Hepatocyte (in vitro differentiated cells): ENCODE measurements at places on chromosomes 11 and 22. TPM values are rescaled to one million over a fixed set of nuclear protein-coding genes. Genes with fewer than 3 reads are reported as not detected.

DNA sequence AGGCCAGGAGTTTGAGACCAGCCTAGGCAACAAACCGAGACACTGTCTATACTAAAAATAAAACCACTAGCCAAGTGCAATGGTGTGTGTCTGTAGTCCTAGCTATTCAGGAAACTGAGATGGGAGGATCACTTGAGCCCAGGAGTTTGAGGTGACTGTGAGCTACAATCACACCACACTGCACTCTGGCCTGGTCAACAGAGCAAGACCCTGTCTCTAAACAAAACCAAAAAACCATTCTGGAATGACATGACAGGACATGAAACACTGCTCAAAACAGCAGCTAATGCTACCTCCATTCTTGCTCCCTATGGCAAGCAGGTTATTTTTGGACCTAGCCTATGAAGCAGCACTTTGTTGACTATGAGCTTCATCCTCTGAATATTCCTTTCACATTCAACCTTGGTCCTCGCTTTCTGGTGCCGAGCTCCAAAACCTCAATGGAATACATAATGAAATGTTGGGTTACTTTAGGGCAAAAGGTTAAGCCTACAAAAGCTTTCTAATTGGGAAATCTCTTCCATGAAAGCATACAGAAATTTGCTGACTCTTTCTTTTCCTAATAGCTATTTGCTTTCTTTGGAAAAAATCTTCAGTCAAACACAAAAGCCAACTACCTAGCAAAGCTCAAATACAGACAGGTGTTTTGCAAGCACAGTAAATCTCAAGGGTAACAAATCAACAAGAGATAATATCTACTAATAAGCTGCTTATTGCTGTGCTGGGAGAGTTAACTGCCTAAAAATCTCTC, 21.1 kb downstream of the SIK3 start:
- peaks cover 24% of the 10 kb centered on the region for H3K4me1 ChIP-seq
- no peaks in the 10 kb centered on the region for H3K36me3 ChIP-seq
- peak overlapping the region; percentile 14 for H3K27ac ChIP-seq

GRCh38 chr22:46162285-46162684, 12.0 kb downstream of the PPARA start:
- peaks cover 13% of the 10 kb centered on the region for H3K4me1 ChIP-seq
- DNase-seq, result no peak
- no peaks in the 10 kb centered on the region for H3K27me3 ChIP-seq
- no peaks in the 10 kb centered on the region for H3K36me3 ChIP-seq
- no peak overlapping the region for H3K4me3 ChIP-seq

GRCh38 chr11:114061681-114062049, 2.2 kb downstream of the ZBTB16 start:
- DNase-seq, result peak; percentile 31
- peaks cover 23% of the 10 kb centered on the region for H3K27me3 ChIP-seq
- no peaks in the 10 kb centered on the region for H3K36me3 ChIP-seq
- peak overlapping the region; percentile 95 for H3K27ac ChIP-seq
- peak overlapping the region; percentile 99 for H3K4me3 ChIP-seq
- H3K4me1 ChIP-seq, result peaks cover 13% of the 10 kb centered on the region

DNA sequence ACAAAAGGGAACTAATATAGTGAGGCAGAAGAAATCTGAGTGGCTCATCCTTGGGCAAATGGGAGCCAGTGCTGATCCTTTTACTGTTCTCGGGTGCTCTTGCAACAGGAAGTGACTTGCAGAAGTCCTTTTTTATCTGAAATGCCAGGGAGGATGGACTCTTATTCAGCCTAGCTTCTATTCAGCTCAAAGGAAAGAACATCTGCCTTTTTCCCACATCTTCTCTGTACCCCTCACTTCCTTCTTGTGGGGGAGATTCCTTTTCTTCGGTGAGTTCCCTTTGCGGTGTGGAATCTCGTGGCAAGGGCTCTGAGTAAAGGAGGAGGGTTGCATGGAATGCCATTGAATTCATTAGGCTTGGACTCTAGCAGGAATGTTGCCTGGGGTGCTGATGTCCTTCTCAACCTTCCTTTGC, 76.2 kb downstream of the ZBTB16 start:
- H3K4me3 ChIP-seq, result no peak overlapping the region
- no peaks in the 10 kb centered on the region for H3K36me3 ChIP-seq

GRCh38 chr11:76690736-76691135, 20.2 kb upstream of the LRRC32 start:
- H3K27me3 ChIP-seq, result no peaks in the 10 kb centered on the region
- no peaks in the 10 kb centered on the region for H3K4me1 ChIP-seq
- H3K27ac ChIP-seq, result peak overlapping the region; percentile 40
- no peak for DNase-seq
- no peak overlapping the region for H3K4me3 ChIP-seq
- H3K36me3 ChIP-seq, result no peaks in the 10 kb centered on the region

DNA sequence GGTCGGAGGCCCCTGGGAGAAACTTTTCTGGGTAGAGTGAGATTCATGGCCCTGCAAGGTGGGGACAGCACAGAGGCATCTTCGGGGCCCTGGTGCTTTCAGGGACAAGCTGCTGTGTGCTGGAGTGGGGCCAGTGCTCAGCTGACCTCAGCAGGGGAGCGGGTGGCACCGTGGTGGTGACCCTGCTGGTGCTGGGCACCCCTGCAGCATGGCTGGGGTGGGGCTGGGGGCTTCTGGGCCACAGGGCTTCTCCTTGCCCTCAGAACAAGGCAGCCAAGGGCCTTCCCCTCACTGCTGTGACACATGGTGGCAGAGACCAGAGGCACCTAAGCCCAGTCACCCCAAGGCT, 24.9 kb upstream of the GNB1L start:
- no peak overlapping the region for H3K27ac ChIP-seq
- H3K36me3 ChIP-seq, result no peaks in the 10 kb centered on the region
- DNase-seq, result no peak
- peaks cover 18% of the 10 kb centered on the region for H3K4me1 ChIP-seq
- no peaks in the 10 kb centered on the region for H3K27me3 ChIP-seq

DNA sequence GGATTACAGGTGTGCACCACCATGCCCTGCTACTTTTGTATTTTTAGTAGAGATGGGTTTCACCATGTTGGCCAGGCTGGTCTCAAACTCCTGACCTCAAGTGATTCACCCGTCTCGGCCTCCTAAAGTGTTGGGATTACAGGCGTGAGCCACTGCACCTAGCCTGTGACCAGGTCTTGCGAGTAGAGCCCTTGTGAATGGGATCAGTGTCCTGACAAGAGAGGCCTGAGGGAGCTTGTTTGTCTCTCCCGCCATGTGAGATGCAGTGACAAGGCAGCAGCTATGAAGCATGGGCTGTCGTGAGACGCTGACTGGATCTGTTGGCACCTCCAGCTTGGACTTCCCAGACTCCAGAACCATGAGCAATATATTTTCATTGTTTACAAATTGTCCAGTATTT, 69.3 kb downstream of the LRRC32 start:
- peak; percentile 3 for DNase-seq
- H3K4me1 ChIP-seq, result peaks cover 19% of the 10 kb centered on the region
- no peaks in the 10 kb centered on the region for H3K27me3 ChIP-seq
- H3K36me3 ChIP-seq, result no peaks in the 10 kb centered on the region

- no peaks in the 10 kb centered on the region for H3K36me3 ChIP-seq
- H3K27me3 ChIP-seq, result no peaks in the 10 kb centered on the region
- no peak overlapping the region for H3K4me3 ChIP-seq
- no peak overlapping the region for H3K27ac ChIP-seq
- H3K4me1 ChIP-seq, result peaks cover 17% of the 10 kb centered on the region
These were observed 7.6 kb downstream of the RPL3 start for GRCh38 chr22:39311592-39312400.

IGLL1 gene
- not detected in 2 replicates for total RNA-seq

ARRB1 gene
- 83.2 and 91.3 TPM in 2 replicates for total RNA-seq

DNA sequence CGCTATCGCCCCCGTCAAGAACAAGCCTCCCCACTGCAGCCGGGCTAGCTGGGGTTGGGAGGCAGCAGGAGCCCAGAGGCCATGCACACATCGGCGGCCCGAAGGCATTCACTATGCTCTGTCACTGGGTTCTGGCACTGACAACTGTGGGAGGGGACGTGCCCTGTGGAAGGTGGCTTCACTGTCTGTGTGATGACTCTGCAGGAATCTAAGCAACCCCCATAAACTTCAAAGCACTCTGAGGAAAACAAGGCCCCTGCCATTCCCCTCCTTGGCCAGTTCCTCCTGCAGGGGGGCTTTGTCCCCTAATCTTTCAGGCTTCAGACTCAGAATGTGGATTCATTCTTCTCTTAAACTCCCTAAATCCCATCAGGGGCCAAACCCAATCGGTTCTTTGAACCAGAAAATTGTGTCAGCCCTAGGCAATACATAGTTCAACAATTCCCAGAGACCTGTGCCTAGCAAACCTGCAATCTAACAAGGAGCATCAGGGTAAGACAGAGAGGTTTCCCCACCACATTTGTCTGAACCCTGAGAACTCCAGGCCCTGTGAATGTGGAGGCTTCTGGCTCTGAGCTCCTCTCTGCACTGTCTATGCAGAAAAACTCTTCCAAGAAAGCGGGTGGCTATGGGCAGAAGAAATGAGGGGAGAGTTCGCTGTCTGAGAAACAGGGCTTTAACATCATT, 1477.2 kb downstream of the TBC1D22A start:
- H3K27ac ChIP-seq, result no peak overlapping the region
- no peak for DNase-seq
- H3K27me3 ChIP-seq, result no peaks in the 10 kb centered on the region
- no peaks in the 10 kb centered on the region for H3K4me1 ChIP-seq
- no peak overlapping the region for H3K4me3 ChIP-seq

DNA sequence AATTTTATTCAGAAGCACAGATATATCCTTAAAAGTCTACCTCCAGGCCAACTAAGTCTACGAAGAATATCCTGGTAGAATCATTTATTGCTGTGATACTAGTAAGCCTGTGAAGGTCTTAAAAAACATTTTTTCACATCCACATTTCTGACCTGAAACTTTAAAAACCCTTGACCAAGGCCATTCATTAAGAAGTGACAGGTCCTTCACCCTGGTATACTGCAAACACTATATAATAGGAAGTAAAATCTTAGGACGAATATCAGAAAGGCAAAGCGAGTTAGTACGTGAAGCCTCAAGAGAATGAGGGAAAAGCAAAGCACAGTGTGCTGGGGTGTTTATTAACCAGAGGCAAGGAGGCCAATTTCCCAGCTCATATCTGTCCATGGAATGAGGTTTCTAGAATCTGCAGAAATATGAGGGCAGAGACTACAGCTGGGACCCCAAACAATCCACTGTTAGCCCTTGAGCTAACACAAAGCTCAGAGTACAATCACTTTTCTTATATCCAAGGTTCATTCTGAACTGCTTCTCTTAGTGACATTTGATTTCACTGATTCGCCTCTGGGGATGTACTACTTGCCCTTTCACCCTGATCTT, 71.0 kb downstream of the AMBRA1 start:
- no peak for DNase-seq
- H3K4me3 ChIP-seq, result no peak overlapping the region
- no peaks in the 10 kb centered on the region for H3K27me3 ChIP-seq
- peaks cover 25% of the 10 kb centered on the region for H3K4me1 ChIP-seq

GRCh38 chr11:116232364-116232828, 540.4 kb downstream of the BUD13 start:
- no peak overlapping the region for H3K27ac ChIP-seq
- H3K27me3 ChIP-seq, result peaks cover 6% of the 10 kb centered on the region
- no peak overlapping the region for H3K4me3 ChIP-seq
- DNase-seq, result peak; percentile 54

ACTN3 gene
- not detected in 2 replicates for total RNA-seq

DNA sequence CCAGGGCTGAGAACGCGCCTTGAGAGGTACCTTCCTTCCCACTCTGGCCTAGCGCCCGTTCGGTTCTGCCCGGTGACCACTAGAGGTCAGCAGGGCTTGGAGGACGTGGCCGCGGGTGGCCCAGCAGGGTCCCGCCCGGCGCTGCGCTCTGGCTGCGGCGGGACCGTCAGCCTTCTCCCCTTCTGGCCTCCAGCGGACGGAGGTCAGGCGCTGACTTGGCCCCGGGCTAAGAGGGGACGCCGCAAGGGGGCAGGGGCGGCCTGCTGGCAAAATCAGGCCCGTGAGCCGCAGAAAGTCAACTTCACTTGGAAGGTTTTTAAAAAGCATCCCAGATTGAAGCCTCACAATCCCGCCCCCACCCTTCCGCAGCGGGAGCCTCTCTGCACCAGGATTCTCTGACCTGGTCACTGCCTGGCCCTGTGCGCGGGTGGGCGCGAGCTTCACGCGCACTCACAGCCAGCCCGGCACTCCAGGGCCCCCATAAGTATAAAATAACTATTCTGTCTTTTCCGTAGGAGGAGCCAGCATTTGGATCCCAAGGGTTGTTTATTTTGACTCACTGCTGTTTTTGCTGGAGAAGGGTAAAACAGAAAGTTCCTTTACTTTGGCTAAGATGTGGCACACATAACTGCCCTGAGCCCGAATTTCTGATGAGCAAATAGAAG, 23.2 kb upstream of the ZBTB16 start:
- H3K36me3 ChIP-seq, result no peaks in the 10 kb centered on the region
- peak overlapping the region; percentile 10 for H3K4me3 ChIP-seq
- no peaks in the 10 kb centered on the region for H3K27me3 ChIP-seq
- H3K4me1 ChIP-seq, result peaks cover 17% of the 10 kb centered on the region
- DNase-seq, result peak; percentile 93
- H3K27ac ChIP-seq, result peak overlapping the region; percentile 36

GRCh38 chr22:30002861-30003486, 77.3 kb upstream of the HORMAD2 start:
- no peaks in the 10 kb centered on the region for H3K27me3 ChIP-seq
- H3K4me3 ChIP-seq, result no peak overlapping the region
- H3K27ac ChIP-seq, result no peak overlapping the region
- H3K36me3 ChIP-seq, result peaks cover 3% of the 10 kb centered on the region
- no peak for DNase-seq

MRGPRE gene
- not detected in 2 replicates for total RNA-seq

OLFML1 gene
- total RNA-seq, result 9.3 and 11.4 TPM in 2 replicates

- H3K4me1 ChIP-seq, result peaks cover 12% of the 10 kb centered on the region
- H3K27ac ChIP-seq, result peak overlapping the region; percentile 96
- no peaks in the 10 kb centered on the region for H3K36me3 ChIP-seq
These were observed 1.3 kb downstream of the FADD start for GRCh38 chr11:70204466-70204799.

MEI1 gene
- total RNA-seq, result not detected in 2 replicates

GRCh38 chr11:129766898-129767604, 48.6 kb upstream of the TMEM45B start:
- H3K36me3 ChIP-seq, result no peaks in the 10 kb centered on the region
- H3K27ac ChIP-seq, result no peak overlapping the region
- H3K27me3 ChIP-seq, result no peaks in the 10 kb centered on the region
- H3K4me1 ChIP-seq, result peaks cover 10% of the 10 kb centered on the region
- no peak overlapping the region for H3K4me3 ChIP-seq

GRCh38 chr11:126061707-126062678, 673 bp downstream of the CDON start:
- DNase-seq, result peak; percentile 52
- no peaks in the 10 kb centered on the region for H3K36me3 ChIP-seq
- peaks cover 7% of the 10 kb centered on the region for H3K4me1 ChIP-seq
- no peaks in the 10 kb centered on the region for H3K27me3 ChIP-seq
- H3K27ac ChIP-seq, result peak overlapping the region; percentile 2

- no peak overlapping the region for H3K27ac ChIP-seq
- DNase-seq, result no peak
- H3K4me3 ChIP-seq, result no peak overlapping the region
- no peaks in the 10 kb centered on the region for H3K4me1 ChIP-seq
- H3K27me3 ChIP-seq, result no peaks in the 10 kb centered on the region
These were observed 66.4 kb downstream of the SVIP start for GRCh38 chr11:22763166-22763565.

CNTN5 gene
- 9.1 and 10.6 TPM in 2 replicates for total RNA-seq

AQP11 gene
- 6.6 and 11.7 TPM in 2 replicates for total RNA-seq

ARFGAP3 gene
- total RNA-seq, result 89.5 and 99.5 TPM in 2 replicates

- H3K4me1 ChIP-seq, result no peaks in the 10 kb centered on the region
- no peaks in the 10 kb centered on the region for H3K36me3 ChIP-seq
- H3K27me3 ChIP-seq, result no peaks in the 10 kb centered on the region
- no peak overlapping the region for H3K4me3 ChIP-seq
- no peak for DNase-seq
These were observed 53.7 kb downstream of the UBASH3B start for GRCh38 chr11:122709039-122709760.
